Thoracic aorta (tissue), 2 donors: ENCODE measurements at places on chromosomes 4 and X.

DNA sequence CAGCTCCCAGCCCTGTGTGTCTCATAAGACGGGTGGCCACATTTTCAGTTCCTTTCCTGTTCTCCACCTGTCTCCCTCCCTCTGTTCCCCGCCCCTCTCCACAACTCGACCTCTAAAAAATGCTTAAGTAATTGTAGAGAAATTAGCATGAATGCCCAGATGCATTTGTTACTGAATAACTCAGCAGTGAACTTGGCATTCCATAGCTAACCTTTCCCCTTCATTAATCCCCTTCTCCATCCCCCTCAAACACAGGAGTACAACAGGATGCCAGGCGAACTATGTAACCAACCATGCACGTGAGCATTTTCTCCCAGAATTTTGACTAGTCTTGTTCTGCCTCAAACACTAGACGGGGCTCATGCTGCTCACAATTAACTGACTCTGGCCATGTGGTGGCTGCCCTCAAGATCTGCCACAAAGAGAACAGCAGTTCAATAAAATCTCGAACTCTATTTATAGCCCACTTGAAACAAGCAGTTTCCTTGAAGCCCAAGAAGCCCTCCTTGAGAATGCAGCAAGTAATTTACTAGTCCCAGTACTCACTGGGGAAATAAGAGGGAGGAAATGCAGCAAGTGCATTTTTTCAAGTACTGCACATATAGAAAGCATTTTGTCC, 351.2 kb downstream of the ARHGAP24 start:
- no peak for DNase-seq

GRCh38 chr4:163701916-163702315, 207.4 kb downstream of the TMA16 start:
- DNase-seq, result no peak

DNA sequence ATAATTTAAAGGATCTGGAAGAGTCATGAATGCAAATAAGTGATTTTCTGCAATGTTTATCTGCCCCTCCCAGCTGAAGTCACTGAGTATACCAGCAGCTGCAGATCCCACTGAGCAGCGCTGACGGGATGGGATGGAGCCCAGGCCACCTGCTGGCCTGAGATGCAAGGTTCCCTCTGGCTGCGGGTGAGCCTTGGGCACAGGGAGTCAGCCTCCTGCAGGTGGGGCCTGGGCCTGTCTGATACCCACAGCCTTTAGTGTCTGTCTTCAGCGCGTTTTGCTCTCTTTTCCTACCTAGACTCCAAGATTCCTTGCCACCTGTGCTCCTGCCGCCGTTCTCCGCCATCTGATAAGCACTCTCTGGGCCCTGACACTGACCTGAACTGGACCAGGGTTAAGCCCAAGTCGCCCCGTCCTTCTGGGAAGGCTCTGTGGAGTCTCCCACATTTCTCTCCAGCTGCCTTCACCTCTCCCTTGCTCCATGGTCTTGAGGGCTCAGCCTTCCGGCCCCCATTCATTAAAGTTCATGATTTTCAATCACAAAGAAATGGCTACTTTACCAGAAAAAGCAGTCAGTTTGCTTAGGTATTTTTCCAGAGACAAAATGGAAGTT, 223.1 kb upstream of the FAT1 start:
- DNase-seq, result no peak

DNA sequence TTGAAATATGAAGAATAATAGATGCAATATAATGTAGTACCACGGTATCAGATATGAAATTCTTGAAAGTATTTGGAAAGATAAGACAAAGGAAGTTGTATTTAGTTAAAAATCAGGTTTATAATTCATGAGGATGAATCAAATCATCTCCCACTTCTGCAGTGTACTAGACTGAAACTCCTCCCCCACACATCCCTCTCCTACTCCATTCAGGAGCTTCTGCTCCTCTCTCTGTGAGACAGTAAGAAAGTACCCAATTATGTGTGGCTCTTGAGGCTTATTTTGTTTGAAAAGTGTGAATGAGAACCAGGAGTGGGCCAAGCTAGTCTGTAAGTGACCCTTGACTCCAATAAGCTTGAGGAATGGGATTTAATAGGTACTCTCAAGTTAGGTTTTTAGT, 9.5 kb downstream of the SLAIN2 start:
- no peak for DNase-seq

DNA sequence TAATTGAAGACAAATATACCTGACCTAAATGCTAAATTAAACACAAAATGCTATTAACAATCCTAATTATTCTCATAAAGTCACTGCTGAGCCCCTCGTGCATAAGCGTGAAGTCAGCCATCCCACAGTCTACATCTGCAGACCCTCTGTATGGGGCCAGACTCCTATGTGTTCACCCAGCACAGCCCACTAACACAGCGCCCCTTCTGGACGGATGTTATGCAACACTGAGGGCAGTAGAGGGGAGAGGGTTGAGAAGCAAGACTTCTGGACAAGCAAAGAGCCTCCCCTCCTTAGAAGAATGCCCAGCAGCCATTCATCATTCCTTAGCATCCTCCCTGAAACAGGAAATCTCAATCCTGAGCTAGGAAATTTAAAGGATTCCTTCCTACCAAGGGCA, 7.9 kb downstream of the TRPC3 start:
- no peak for DNase-seq
